ENCODE measurements at places on chromosomes 5 and 9.

GRCh38 chr9:75855509-75855908 lies 35.0 kb upstream of the PCSK5 start:
- DNase-seq: no peak

DNA sequence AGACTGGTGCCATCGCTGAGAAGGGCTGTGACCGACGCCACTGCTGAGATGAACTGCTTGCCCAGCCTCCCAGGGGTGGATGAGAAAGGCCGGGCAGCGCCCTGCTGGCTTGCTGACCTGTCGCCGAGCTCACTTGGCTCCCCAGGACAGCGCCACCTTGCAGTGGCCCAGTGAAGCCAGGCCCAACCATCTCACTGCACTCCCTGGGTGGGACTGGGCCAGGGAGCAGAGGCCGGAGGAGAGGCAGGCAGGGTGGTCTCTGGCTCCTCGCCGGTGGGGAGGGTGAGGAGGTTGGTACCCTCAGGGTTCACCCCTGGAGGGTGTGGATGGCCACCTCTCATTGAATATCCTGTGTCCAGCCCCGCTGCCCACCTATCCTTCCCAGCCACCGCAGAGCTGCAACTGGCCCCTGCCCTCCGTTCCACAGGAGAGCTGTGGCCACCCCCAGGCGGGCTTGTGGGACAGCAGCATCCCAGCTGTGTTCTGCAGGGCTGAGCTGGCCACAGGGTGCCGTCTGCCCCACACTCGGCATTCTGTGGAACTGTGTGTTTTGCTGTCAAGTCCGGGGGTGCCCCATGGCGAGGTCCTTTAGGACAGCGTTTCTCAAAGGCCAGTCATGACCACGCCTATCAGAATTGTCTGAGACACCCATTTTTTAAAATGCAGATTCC lies 41.0 kb upstream of the FCN2 start:
- DNase-seq: no peak

- no peak for DNase-seq
These were observed 8.7 kb upstream of the ERAP1 start for GRCh38 chr5:96816411-96816939.

GRCh38 chr5:159051421-159052282 lies 48.1 kb downstream of the EBF1 start:
- DNase-seq: no peak

DNA sequence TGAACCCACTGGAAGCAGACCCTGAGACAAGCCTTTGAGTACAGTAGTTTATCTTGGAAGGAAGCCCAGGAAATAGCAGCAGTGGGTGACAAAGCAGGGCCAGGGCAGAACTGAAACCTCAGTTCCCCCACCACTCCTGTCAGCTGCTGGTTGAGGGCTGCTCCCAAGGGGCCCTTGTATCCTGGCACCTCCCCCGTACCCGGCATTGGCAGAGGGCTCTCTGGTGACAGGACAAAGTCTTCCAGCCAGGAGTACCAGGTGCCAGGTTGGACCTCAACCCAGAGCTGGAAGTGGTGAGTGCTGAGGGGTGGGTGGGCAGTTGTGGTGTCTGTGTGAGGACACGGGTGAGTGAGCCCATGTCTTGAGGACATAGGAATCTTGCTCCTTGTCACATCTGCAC lies 123.3 kb downstream of the PHF2 start:
- DNase-seq: no peak

DNA sequence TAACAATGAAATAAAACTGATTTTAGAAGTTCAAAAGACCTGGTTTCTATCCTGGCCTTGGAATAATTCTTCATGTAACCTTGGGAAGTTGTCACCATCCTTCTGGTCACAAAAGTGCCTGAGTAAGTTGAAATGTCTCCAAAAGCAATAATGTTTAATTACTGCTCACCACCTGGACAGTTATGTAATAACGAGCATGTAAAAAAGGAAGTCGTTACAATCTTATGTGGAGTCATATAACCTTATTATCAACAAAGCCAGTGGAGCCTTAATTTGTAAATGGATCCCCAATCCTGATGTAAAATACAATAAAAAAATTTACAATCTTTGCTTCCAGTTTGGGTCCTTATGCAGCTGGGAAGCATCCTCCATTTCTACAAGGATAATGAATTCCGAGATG lies 64.2 kb upstream of the GPR151 start:
- peak; percentile 28 for DNase-seq

- no peak for DNase-seq
These were observed at the start of gene DOCK2 for GRCh38 chr5:169637085-169637548. TSS of gene DOCK2 (plus strand) at chr5:169637275. CDS start at chr5:169637327, 52 bp downstream.

DNA sequence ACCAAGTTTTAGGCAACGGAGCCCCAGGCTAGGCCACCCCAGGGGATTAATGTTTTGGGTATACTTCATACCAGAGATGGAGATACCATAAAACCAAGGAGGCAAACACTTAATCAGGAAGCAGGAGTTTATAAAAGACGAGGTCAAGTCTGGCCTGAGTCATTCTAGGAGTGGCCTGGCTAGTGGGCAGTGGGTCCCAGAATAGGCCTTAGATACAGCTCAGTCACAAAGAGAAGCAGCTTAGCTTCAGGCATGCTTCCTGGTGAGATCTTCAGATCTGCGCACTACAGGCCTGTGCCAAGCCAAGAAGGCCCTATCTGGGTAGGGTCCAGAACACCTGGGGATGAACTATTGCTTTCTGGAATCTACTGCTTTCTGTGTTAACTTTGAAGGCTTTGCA lies 20.6 kb upstream of the NR5A1 start:
- DNase-seq: no peak

DNA sequence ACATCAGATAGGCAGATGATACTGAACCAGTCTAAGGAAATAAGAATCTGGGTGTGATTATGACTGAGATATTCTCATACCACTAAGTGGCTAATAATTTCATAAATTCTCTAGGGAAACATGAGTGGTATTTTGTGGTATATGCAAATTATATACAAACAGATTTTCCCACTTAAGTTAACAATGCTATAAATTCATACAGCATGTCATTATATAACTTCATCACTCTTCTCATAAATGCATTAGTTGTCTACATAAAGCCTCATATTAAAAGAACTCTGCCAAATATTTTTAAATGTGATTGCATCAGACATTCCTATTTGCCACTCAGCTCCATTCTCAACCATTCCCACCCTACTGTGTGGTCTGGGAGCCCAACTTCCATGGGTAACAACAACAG lies 226.5 kb downstream of the TLE1 start:
- no peak for DNase-seq

DNA sequence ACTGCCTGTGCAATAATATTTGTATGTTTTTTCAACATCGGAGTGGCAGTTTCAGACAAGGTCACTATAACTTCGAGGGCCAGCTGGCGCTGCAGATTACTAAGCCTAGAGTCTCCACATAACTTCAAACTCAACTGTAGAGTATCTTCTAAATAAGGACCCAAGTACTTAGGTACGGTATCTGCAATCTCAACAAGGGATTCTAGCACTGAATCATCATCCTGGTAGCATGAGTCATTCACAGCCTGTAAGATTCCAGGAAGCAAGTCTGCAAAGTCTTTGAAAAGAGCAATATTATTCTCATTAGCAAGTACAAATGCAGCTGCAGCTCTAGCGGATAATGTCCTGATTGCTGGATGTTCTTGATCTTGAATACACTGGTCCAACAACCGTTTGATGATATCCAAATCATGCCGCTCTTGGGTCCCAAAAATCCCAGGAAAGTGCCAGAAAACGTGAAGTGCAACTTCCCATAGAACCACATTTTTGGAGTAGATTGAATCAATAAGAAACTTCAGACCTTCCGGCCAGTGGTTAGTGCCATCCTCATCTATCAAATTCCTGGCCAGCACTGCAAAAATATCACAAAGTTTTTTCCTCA lies 654 bp downstream of the RANBP6 start:
- DNase-seq: no peak

- DNase-seq: peak; percentile 8
These were observed 26.0 kb downstream of the SKP2 start for GRCh38 chr5:36177715-36178523.

DNA sequence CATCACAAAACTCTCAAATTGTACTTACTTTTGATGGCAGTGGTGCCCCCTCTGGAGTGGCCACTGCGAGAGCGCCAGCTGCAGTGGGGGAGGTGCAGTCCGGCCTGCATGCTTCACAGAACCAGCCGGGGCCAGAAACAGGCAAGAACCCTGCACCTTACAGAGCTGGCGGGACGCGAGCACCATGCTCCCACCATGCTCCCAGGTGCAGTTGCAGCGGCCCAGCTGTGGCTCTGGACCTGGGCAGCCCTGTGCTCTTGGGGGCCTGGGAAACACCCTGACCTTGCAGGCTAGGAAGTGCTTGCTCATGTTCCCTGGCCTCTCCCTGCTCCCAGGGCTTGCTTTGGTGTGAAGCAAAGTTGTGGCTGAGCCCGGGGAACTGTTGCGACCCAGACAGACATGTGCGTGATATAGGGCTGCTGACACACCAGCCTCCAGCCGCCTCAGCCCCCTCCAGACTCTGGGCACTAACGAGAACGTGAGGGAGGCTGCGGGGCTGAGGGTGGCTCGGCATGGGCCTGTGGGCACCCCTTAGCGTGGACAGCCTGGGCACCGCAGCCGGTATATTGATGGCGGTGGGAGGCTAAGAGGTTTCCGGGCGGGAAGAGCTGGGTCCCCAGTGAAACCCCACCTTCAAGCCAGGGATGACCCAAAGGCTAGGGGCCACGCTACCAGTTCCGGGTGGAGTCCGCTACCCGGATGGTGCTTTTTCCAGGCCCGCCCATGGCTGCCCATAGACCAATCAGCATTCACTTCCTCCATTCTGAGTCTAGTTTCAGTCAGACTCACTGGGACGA lies 1809.9 kb upstream of the ACO1 start:
- DNase-seq: no peak

DNA sequence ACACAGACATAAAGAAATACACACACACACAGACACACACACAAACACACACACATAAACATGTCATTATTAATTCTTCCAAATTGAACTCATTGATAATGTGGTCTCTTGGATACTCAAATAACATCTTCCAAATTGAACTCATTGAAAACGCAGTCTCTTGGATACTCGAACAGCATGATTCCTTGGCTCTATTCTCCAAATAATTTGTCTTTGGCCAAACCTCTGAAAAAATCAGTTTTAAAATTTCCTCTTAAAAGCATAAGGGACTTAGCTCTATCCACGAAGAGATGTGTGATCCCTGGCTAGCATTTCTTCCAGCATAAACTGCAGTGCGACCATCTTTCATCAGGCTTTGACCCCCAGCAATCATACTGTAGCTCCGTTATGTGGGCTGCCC lies 296.6 kb downstream of the IRX2 start:
- DNase-seq: no peak

- DNase-seq: no peak
These were observed 62.0 kb downstream of the TTLL11 start for GRCh38 chr9:122031157-122031556.

- no peak for DNase-seq
These were observed 495.3 kb downstream of the CCDC171 start for GRCh38 chr9:16048129-16048528.

- DNase-seq: no peak
These were observed 196.7 kb downstream of the SREK1 start for GRCh38 chr5:66340786-66341185.

GRCh38 chr9:93640027-93640426 lies 63.6 kb downstream of the PHF2 start:
- no peak for DNase-seq

DNA sequence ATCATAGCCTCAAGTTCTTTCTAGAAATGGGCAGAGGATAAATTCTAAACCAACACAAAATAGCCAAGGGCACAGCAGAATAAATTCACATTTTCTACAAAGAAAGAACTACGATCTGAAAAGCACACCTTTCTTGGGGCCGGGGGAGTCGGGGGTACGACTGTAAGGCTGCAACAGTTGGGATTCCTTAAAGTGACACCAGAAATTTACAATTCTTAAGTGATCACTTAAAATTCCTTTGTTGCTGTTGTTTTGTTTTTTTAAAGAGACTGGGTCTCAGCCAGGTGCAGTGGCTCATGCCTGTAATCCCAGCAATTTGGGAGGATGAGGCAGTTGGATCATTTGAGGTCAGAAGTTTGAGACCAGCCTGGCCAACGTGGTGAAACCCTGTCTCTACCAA lies 95.8 kb downstream of the CDK5RAP2 start:
- no peak for DNase-seq

DNA sequence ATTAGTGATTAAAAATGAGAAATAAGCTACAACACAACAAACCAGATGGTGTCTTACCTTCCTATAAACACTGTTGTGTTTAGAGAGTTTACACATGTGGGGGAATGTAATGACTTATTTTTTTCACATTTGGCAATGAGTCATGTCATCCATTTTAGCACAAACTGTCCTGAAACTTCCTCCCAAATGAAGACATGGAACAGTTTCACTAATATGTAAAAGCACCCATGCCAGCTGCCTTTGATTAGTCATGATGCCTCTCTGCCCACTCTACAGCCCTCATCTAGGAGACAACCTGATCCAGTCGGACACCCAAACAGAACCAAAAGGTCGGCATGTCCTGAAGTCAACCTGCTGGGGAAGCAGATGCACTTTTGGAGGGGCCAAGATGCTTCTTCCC lies 98.2 kb downstream of the SEMA5A start:
- no peak for DNase-seq

GRCh38 chr9:123631862-123632261 lies 275.9 kb downstream of the CRB2 start:
- no peak for DNase-seq

GRCh38 chr5:36526537-36526936 lies 79.9 kb upstream of the SLC1A3 start:
- DNase-seq: no peak

- DNase-seq: no peak
These were observed 89.2 kb upstream of the PRLR start for GRCh38 chr5:35319333-35320002.

GRCh38 chr5:61000887-61001286 lies 55.9 kb downstream of the NDUFAF2 start:
- DNase-seq: no peak

GRCh38 chr5:34905564-34905963 lies 9.7 kb downstream of the RAD1 start:
- no peak for DNase-seq

DNA sequence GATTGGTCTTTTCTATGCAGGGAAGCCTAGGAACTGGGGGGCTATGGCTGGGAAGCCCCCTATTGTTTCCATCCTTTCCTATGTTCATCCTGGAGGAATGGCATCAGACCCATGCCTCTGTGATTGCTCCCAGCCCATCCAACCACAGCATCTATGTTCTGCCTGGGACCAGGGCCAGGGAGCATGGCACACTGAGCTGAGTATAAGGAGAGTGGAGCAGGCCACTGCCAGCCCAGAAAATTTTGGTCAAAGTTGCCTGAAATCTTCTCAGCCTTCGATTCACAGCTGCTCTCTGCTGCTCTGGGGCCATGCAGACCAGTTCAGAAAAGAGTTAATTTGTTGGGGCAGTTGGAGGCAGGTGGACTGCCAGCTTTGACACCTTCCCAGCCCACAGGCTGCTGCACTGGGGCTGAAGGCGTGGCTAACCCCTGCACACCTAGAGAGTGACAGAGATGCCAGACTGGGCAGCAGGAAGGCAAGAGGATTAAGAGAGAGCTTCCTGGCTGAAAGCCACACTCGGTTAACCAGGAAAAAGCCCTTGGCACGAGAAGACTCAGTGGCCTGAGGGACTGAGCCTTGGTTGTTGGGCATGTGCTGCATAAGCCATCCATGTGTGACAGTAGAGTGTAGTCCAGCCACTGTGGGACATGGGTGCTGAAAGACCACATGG lies 12.1 kb downstream of the TGFBI start:
- DNase-seq: no peak
